ENCODE measurements at places on chromosomes 5 and 9.

DNA sequence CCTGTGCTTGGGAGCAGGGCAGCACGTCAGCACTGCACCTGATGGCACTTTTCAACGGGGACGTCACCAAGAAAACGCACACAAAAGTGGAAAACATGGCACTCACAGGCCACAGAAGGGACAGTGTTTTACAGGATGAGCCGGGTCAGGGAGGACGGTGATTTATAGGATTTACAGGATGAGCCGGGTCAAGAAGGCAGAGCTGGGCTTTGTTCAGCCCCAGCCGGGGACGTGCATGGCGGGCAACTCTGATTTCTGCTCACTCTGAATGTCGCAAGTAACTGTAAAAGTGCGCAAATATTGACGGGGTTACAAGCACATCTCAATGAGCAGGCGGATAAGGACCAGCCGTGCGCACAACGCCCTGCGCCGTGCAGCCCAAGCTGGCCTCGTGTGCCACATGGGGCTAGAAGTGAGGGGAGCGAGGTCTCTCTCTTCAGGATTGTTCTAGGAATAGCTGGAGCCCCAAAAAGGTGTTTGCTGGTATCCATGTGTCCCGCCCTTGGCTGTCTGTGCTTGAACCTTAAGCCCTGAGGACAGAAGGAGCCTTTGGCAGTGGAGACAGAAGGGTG lies 16.4 kb downstream of the SLC6A18 start:
- DNase-seq, result no peak

DNA sequence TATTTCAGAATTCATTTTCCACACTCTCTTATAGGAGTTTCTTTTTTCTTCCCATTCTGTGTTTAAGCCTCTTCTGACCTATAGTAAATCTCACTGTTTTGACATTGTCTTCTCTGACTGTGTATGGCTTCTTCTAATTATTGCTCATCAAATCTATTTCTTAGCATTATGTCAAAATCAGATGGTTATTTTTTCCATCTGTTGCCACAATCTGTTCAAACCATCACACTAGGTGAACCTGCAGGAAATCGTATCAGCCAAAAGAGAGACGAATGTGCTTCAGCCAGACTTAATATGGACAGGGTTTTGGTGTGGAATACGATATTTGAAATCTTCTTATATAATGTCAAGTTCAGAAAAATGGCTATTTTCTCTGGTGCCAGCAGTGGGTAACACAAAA lies 15.9 kb upstream of the SEMA4D start:
- no peak for DNase-seq

DNA sequence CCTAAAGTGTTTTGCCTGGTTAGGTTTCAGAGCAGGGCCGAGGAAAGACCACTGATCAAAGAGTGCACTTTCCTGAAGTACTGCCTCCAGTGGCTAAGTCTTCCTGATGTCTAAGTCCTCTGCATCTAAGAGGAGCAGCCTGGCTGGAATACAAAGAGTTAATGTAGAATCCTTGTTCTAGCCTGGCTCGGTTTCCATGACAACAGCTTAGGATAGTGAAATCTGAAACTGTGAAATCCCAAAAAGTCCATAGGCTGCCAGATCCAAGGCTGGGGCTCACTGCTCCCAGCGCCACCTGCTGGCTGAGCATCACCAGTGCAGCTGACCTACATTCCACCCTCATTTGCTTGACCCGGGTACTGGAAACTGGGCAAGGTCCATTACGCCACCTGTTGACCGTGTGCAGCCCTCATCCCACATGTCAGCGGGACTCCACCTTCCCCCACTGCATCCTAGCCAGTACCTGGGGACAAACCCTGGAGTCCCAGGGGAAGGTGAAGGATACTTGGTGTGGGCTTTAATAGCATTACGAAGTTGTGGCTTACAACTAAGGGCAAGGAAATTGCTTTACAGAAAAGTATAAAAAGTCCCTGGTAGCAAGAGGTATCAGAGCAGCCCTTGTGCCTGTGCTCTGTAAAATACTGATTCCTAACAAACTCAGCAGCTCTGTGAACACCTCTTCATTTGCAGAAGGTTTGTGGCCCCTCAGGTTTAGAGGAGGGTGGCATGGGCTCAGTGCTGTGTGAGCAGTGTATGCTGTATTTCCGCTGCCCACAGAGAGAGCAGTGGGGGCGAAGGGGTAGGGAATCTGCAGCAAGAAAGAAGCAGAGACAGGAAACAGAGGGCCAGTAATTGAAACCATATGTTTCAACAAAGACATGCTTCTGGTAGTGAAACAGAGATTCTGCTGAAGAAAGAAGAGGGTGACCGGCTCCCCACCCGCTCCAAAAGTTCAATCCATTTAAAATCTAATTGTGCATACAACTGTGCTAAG lies 36.0 kb downstream of the PCDHGC5 start:
- peak; percentile 78 for DNase-seq

GRCh38 chr5:142547445-142548380 lies 138.2 kb downstream of the FGF1 start:
- no peak for DNase-seq

GRCh38 chr5:148091991-148092964 lies 28.5 kb downstream of the SPINK5 start:
- DNase-seq, result no peak

GRCh38 chr9:5698810-5699556 lies 70.1 kb downstream of the RIC1 start:
- no peak for DNase-seq

DNA sequence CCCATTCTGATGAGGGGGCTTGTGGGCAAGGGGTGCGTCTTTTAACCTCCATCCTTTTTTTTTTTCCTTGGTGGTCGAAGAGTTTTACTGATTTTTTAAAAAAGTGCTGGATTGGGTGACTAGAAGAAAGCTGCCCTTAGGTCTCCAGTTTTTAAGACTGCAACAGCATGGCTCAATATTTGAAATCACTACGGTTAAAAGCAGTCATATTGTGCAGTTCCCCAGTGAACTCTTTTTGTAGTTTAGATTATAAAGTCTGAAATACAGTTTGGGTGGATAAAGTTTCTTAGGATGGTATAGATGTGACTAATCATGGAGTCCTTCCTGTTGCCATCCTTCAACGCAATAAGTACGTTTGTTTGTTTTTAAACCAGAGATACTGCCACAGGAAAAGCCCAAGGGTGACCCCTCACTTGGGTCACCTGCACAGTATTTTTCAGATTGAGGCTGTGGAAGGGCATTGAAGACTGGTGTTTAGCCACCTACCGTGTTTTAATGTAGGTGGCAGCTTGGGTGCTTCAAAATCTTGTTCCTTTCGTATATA lies 520 bp upstream of the DHFR start:
- no peak for DNase-seq

DNA sequence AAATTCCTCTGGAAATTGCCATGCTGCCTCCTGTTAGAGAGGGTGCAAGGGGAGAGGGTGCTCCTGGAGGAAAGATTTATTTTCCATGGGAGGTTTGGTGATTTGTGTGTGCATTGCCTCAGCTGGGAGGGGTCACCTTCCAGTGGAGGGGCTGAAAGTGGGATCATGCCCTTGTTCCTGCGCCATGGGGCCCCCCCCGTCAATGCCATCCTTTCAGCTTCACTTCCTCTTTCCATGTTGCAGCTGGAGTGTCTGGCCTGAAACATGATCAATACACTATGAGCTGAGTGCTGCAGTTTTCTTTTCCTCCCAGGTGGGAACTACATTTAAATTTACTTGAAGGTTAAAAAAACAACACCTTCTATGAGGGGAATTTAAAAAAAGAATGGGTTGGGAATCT lies 176.8 kb downstream of the MELK start:
- no peak for DNase-seq

GRCh38 chr5:56099346-56099745 lies 104.6 kb upstream of the IL6ST start:
- no peak for DNase-seq

- no peak for DNase-seq
These were observed 571 bp upstream of the S1PR3 start for GRCh38 chr9:88990729-88991065.

DNA sequence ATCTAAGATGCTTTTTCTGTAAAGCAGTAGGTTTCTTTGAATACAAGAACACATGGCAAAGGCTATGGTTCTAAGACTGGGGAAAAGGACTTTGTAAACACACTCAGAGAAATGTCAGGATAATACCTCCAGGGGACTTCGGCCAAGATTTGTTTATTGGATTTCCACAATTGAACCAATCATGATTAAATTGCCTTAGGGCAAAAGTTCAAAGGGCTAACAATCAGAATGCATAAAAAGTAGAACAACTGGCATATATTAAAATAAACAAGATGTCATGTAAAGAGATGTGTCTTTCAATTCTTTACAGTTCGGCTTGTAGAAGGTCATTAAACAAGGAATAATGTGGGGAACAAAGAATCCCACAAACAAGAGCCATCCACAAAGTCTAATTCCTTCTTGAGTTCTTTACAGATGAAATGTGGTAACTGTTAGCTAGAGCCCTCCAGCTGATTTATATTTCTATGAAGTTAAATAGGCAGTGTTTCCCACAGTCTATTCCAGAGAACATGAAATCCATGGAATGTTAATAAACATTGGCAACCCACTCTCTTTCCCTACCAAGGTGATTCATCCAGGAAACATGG lies 565.5 kb downstream of the ZNF608 start:
- no peak for DNase-seq

DNA sequence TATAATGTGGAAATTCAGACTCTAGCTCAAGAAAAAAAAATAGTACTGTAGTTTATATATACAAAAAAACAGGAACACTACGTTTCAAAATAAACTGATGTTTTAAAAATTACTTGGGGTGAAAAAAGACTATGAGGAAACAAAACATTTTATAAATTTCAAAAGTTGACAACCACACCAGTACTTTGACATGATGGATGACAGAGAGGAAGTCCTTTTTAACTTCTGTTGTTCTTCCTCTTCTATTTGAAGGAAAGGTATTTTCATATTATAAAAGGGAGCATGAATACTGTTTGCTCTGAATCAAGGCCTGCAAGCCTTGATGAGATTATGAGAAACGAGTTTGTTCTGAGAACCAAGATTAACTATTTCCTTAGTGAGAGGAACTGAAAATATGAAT lies 456.9 kb downstream of the TAF11L14 start:
- no peak for DNase-seq

DNA sequence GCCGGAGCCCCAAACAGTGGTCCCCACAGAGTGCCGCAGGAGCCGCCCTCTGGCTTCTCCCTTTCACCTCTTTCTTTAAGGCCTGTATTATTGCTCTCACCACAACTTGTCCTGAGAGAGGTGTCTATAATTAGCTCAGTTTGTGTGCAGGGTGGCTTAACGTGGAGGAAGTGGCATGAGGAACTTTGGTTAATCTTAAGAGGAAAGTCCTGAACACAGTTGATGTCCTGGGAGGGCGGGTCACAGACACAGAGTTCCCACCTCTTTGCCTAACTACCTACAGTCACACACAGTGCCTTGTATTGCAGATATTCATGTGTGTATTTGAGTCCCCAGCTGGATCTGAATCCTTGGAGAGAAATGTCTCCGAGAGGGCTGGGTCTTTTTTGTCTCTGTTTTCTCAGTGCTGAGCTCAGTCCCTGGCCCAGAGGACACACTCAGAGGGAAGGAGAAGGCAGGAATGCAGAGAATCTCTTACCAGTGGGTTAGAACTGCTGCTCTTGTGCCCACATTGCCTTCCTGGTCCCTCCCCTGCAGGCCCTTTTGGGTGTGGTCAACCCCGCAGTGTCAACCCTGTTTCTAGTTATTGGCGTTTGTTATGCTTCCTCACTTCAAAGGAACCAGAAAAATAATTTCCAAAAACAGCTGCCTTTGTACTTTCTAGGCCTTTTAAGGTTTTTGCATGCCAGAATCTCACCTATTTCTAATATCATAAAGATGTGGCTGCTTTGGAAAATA lies 392.5 kb downstream of the KDM4C start:
- no peak for DNase-seq

DNA sequence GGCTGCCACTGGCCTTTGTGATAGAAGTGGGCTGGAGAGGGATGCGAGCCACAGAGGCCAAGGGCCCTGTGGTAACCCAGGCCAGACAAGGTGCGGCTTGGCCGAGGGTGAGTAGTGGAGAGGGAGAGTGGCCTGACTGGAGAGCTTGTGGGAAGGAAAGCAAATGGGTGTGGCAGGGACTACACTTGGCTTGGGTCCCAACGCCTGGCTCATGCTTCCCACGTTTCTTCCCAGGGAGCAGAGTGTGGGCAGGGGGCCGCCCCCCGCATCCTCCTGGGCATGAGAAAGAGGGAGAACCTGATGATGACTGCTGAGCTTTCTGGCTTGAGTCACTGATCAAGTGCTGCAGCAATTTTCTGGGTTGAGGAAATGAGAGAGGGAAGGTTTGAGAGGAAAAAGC lies 95.7 kb downstream of the ANKH start:
- DNase-seq, result no peak

DNA sequence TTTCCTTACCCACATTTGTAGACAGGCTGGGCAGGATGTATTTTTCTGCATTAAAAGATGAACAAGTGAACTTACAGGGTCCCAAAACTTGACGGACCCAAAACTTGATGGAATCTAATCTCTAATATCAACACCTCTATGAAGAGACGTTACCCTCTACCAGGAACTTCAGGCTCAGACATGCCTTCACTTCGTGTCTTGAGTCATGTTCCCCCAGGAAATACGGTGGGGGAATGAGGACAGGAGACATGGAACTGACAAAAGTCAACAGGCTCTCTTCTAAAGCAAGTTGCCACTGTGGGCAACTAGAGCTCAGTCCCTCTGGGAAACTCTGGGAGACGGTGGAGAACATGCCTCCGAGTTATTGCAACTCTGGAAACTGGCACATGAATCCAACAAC lies 196.1 kb downstream of the PAPPA start:
- DNase-seq, result no peak

DNA sequence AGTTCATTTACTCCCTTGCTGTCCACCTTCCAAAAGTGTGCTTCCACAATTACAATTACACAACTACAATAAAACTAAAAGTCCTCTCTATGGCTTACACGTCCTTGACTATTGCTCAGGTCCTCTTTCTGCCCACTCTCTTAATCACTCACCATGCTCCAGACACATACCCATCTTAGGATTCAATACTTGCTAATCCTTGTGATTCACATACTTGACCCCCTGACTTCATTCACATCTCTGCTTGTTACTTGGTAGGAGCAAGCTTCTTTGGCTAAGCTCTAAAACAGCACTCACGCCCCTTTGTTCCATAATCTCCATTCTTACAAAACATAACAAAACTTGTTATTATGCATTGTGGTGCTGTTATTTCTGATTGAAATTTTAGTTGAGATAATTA lies 215.8 kb downstream of the EDIL3 start:
- DNase-seq, result no peak

- no peak for DNase-seq
These were observed 49.6 kb upstream of the CCNG1 start for GRCh38 chr5:163387589-163388343.
